ENCODE measurements at places on chromosomes 2 and 18. TPM values are rescaled to one million over a fixed set of nuclear protein-coding genes. Genes with fewer than 3 reads are reported as not detected.

Gene CFC1
- not detected for total RNA-seq

DNA sequence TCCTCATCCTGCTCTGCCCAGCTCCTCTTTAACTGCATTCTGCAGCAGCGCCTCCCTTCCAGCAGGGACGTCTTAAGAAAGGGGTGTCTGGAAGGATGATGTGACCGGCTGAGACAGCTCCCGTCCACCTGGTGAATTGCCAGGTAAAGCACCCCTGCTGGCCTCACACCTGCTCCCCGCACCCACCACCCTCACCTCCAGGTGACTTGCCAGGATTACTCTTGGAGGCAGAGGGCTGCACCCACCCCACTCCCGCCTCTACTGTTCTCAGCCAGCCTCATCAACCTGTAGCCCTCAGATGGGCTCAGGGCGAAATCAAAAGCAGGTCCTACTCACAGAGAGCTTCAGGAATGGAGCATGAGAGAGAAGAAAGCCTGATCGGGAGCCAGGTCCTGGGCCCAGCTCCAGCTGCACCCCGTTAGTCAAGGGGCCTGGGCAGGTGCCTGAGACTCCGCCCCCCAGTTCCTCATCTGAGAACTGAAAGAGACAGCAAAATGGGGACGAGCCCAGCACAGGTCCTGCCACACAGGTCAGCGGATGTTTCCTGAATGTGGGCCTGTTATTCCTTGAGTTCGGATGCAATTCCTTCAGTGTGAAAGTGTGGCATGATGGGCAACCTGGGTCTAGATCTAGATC is 5.6 kb downstream of the ADRA2B start:
- DNase-seq, result no peak

DNA sequence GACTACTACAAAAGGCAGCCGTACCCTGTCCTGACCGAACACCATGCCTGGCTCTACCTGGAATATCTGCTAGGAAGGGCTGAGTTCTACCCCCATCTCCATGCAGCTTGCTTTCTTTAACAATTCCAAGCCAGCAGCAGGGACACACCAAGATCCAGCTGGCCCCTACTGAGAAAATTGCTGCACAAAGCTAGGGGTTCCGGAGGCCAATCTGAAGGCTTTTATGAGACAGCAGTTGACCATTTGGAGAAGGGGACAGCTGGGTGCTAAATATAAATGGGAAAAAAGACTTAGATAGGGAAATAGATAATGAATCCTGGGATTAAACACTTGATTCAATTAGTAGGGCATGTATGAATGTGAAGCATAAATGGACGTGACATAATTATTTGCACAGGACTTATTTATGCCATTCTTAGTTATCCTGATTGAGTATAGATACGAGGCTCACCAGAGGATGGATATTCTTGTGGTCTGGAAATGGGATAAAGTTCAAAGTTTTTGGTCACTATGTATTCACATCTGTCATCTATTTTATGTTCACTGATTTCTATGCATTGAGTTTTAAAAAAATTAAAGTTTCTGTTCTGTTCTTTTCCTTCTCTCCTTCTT is 204.0 kb downstream of the ZNF521 start:
- no peak for DNase-seq

Gene UGT1A10
- total RNA-seq, result under 0.01 TPM

Gene LINC00305
- total RNA-seq, result not detected

GRCh38 chr2:62692225-62692624 is 13.3 kb upstream of the EHBP1 start:
- DNase-seq, result no peak

DNA sequence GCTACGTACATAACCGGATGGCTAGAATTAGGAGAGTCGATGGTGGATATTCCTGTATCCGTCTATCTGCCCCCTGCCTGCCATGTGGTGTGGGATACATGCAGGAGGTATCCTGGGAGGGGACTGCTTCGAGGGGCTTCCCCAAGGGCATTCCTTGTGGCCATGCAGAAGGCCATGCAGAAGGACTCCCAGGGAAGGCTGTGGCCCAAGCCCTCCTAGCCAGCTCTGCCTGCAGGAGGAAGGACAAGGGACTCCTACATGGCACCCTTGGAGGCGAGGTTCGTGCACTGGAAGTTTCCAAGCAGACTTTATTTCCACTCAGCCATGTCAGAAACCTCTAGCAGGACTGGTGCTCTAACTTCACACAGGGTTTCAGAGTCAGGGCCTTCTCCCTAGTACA is 136.1 kb downstream of the KLHL29 start:
- DNase-seq, result no peak
